ENCODE measurements at places on chromosomes 4 and X.

- DNase-seq: no peak
Observed at GRCh38 chr4:153205757-153206156, 1.5 kb downstream of the TRIM2 start.

- DNase-seq: no peak
Observed at GRCh38 chr4:2788532-2789103, 4.3 kb upstream of the SH3BP2 start.

DNA sequence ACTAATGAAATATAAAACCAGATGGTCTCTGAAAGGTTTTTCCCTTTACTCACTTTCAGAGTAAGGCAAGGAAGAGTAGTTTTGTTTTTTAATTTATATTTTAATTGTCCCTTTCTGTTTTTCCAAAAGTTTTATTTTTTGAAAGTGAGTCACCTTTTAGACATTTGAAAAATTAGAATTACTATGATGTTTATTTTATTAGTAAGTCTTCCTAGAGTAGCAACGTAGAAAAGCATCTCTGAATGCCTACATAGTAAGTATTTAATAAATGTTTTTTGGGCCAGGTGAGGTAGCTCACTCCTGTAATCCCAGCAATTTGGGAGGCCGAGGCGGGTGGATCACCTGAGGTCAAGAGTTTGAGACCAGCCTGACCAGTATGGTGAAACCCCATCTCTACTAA lies 51.1 kb downstream of the TET2 start:
- DNase-seq: no peak

DNA sequence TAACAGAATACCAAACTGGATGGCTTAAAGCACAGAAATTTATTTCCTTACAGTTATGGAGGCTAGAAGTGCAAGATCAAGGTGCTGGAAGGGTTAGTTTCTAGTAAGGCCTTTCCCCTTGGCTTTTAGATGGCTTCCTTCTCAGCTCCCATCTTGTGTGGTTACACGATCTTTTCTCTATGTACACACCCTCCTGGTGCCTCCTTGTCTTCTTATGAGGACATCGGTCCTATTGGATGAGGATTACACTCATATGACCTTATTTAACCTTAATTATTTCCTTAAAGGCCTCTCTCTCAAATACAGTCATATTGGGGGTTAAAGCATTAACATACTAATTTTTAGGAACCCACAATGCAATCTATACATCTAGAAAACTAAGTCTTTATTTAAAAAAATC lies 787.9 kb upstream of the GALNTL6 start:
- DNase-seq: no peak

GRCh38 chr4:55722132-55722531 lies 86.0 kb upstream of the NMU start:
- no peak for DNase-seq

DNA sequence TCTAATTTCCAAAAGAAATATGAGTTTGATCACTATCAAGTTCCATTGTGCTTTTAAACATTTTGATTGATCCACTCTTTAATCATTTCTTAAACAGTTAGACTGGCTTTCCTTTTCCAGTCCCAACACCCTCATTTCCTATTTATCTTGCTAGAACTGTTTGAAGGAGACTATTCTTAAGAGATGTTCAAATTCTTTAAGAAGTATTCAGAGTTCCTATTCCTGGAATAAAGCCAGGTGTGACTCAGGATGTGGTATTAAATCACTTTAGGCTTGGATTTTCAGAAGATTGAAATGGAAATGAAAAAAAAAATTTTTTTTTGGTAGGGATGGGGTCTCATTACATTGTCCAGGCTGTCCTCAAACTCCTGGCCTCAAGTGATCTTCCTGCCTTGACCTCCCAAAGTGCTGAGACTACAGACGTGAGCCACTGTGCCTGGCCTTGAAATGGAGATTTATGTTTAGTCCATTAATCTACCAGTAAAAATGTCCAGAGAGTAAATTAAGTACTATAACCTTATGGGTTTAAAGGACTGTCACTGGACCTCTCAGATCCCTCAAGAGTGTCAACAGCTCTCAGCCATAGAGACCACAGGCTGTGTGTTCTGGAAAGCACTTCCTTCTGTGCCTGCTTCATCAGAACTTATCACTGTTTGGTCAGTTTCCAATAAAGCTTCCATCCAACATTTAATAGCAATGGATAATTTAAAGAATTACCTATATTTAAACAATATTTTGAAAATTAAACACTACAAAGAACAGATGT lies 90.7 kb downstream of the CDS1 start:
- DNase-seq: no peak

- no peak for DNase-seq
Observed at GRCh38 chrX:34734383-34734782, 77.3 kb upstream of the TMEM47 start.

GRCh38 chr4:8538076-8538702 lies 42.0 kb upstream of the GPR78 start:
- DNase-seq: no peak

DNA sequence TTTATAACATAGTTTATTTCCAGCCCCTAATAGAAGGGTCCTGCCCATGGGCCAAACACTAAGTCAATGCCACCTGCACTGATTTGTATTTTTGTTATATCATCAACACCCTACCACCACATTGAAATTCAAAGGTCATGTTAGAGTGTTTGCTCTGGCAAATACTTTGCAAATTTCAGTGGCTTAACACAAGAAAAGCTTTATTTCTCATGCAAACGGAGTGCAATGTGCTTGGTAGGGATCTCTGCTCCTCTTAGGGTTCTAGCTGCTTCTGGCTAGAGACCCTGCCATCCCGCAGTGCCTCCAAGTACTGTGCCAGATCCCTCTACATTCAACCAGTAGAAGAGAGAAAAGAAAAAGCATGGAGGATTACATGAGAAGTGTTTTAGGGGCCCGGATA lies 230.8 kb upstream of the TET2 start:
- no peak for DNase-seq

- no peak for DNase-seq
Observed at GRCh38 chr4:35695421-35695820, 548.9 kb downstream of the ARAP2 start.

DNA sequence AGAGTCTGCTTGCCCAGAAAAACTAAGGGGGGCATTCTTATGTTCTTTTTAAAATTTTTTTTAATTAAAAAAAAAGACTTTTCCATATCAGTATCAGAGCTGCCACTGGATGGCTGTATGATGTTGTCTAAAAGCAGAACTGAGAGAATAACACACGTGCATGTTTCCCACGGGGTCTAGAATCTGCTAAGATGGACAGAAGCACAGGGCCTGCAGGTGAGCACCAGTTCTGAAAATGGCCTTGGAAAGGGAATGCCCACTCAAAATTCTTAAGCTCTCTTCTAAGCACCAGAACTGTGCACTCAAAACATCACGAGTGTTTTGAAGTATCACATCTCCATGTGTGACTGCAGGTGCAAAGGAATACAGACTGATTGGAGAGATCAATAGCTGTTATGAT lies 61.1 kb downstream of the ARAP2 start:
- DNase-seq: no peak

GRCh38 chr4:77240469-77241066 lies 83.6 kb downstream of the CCNG2 start:
- DNase-seq: peak; percentile 11

DNA sequence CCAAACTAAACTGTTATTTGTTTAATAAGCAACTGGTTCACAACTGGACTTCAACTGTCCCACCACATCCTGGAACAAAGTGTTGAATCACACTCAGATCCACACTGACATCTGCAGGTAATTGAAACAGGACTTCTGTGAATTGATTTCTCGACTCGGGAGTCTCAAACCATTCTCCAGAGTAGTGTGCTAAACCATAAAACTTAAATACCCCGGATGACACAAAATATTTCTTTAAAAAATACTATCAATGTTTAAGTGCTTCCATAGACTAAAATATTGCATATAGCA lies 95.4 kb upstream of the PLAC1 start:
- DNase-seq: no peak

DNA sequence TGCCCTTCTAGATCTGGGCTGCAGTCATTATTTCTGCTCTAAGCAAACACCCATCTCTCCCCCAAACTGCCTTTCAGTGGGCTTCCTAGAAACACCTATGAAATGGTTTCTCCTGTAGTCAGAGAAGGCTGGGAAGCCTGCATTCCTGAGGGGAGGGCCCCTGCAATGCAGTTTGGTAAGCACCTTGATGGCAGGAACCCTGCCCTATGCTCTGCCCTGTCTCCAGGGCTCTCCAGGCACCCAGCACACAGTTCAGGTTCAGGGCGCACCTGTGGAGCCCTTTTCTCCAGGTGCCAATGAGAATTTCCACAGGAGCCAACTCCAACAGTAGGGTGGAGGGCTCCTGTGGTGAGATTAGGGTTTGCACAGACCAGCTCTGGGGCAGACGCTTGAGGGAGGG lies 69.1 kb upstream of the FBXW7 start:
- DNase-seq: no peak

GRCh38 chr4:25028851-25029250 lies 1.9 kb downstream of the LGI2 start:
- DNase-seq: no peak

GRCh38 chr4:157045507-157046127 lies 30.3 kb upstream of the GLRB start:
- DNase-seq: no peak

- no peak for DNase-seq
Observed at GRCh38 chr4:8260656-8261111, 8.9 kb upstream of the HTRA3 start.

- DNase-seq: no peak
Observed at GRCh38 chr4:79247695-79248394, 78.0 kb downstream of the NAA11 start.

- no peak for DNase-seq
Observed at GRCh38 chr4:150990993-150991392, 24.1 kb downstream of the LRBA start.

- no peak for DNase-seq
Observed at GRCh38 chr4:18880871-18881270, 859.3 kb upstream of the LCORL start.

DNA sequence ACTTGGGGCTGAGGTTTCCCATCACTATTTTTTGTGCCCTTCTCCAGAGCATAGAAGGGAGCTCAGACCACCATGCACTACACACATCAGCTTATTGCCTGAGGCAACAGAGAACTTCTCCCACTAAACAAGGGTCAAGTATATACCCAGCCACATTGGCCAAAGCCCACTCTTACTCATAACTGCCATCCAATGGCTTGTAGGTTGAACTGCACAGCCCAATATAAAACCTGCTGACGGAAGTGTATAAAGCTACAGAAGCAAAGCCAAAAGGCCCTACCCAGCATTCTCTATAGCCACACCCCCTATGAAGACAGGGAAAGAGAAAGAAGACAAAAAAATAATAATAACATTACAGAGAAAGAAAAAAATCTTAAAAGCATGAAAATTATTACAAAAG lies 139.7 kb downstream of the LRBA start:
- no peak for DNase-seq

GRCh38 chr4:30769093-30769492 lies 48.9 kb downstream of the PCDH7 start:
- no peak for DNase-seq

DNA sequence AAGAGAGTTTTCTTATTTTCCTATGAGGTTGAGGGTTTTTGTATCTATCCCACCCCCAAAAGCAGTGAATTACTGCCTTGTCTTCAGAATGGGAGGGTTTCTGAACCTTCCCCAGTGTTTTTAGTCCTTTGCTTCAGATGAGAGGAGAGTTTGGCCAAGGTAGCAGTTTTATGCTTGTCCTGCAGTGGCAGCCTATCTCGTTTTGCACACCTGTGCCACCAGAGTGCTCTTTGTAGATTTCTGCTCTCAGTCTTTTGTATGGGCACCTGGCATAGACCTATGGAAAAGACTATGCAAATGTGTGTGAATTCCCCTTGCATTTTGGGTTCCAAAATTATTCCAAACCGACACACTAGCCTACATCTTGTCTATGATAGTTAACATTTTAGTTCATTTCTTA lies 5.8 kb downstream of the TBC1D19 start:
- no peak for DNase-seq

- no peak for DNase-seq
Observed at GRCh38 chrX:97835969-97836368, 952.3 kb downstream of the RPA4 start.

DNA sequence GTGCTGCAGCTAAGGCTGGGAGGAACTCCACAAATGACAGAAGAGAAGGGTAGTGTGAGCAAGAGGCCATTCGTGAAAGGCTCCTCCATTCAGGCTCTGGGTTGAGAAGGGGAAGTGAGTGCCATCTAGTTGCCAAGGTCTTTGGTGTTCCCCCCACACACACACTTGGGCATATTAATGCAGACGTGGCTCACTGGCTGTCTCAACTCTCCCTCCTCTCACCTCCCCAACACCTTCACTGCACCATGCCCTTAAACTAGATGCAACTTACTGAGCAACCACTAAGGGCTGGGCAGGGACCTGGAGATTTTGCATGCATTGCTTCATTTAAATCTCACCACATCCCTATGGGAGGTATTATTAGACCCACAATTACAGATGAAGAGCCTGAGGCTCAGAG lies 8.7 kb downstream of the CLRN2 start:
- DNase-seq: no peak

- no peak for DNase-seq
Observed at GRCh38 chrX:10109695-10110094, 47.1 kb upstream of the CLCN4 start.

GRCh38 chr4:78803983-78804382 lies 27.8 kb downstream of the BMP2K start:
- no peak for DNase-seq

- no peak for DNase-seq
Observed at GRCh38 chr4:158667651-158668198, 4.0 kb downstream of the C4orf46 start.

DNA sequence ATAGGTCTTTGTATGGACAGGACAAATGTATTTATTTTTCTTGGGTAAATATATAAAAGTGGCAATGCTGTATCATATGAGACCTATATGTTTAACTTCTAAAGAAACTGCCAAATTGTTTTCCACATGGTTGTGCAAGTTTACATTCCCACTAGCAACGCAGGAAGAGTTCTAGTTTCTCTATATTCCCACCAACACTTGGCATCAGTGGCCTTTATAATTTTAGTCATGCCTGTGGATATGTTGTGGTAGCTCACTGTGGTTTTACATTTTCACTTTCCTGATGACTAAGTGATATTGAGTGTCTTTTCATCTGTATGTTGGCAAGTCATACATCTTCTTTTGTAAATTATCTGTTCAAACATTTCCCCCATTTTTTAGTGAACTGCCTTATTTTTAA lies 126.0 kb downstream of the EMCN start:
- no peak for DNase-seq

- DNase-seq: no peak
Observed at GRCh38 chr4:146112389-146112788, 63.1 kb upstream of the LSM6 start.

GRCh38 chr4:4930677-4931076 lies 71.2 kb downstream of the MSX1 start:
- DNase-seq: no peak
